ENCODE measurements at places on chromosomes 11 and 22. TPM values are rescaled to one million over a fixed set of nuclear protein-coding genes. Genes with fewer than 3 reads are reported as not detected.
A peak's percentile ranks its signal among the peaks of the same experiment; 100 is the strongest.

ZP1 gene
- not detected for total RNA-seq

DNA sequence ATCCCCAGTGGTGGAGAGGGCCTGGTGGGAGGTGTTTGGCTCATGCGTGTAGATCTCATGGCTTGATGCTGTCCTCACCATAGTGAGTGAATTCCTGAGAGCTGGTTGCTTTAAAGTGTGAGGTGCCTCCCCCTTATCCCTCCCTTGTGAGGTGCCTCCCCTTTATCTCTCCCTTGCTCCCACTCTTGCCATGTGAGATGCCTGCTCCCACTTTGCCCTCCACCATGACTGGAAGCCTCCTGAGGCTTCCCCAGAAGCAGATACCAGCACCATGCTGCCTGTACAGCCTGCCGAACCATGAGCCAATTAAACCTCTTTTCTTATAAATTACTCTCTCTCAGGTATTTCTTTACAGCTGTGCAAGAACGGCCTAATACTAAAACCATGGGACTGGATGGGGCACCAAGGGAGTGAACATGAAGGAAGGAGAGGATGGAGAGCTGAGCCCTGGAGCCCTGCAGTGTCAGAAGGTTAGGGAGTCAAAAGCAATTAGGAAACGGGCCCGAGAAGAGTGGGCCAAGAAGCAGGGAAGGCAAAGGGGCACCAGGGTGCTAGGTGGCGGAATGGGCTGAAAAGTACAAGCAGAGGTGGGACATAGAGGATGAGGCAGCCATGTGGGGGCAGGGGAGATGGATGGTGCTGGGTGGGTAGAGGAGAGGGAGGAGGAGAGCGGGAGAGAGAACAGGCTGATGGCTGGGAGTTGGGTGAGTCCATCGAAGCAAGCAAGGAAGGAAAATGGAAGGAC, 9.4 kb downstream of the IFITM10 start:
- no peak for DNase-seq

GRCh38 chr11:93526641-93527583, 16.3 kb downstream of the SMCO4 start:
- DNase-seq: no peak

- no peak for DNase-seq
Measured at GRCh38 chr11:119491753-119492510, 69.0 kb upstream of the THY1 start.

- DNase-seq: no peak
Measured at GRCh38 chr22:50677493-50678217, 5.0 kb downstream of the SHANK3 start.

GGT5 gene
- 20.5 TPM for total RNA-seq

DNA sequence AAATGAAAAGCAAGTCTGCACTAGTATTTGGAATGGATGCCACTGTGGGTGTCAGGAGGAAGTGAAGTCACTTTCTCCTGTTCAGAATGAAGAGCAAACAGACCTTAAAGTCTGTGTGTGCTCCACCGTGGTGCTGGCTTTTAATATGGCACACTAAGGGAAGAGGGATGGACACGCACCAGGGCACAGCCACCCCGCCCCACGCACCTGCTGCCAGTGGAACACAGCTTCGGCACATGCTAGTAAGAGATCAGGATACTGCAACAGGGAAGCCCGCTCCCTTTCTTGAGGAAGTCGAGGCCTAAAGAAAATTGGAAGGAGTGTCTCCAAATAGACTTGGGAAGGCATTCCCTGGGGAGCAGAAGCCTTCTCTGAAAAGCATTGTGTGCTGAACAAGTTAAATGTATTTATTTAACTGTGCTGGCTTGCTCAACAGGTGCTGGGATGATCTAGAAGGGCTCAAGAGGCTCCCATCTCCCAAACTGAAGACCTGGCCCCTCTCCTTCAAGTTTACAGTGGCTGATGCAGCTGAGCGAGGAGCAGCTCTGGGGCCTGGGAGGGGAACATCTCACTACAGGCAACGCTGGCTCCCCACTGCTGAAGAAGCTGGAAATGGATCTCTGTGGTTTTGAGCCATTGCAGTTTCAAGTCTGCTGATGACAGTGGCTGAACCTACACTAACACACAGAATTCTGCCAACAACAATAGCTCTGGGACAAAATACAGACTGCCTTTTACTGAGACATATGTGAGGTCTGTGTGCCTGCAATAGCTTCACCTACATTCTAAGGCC, 504.6 kb upstream of the B3GAT1 start:
- DNase-seq: no peak

DNA sequence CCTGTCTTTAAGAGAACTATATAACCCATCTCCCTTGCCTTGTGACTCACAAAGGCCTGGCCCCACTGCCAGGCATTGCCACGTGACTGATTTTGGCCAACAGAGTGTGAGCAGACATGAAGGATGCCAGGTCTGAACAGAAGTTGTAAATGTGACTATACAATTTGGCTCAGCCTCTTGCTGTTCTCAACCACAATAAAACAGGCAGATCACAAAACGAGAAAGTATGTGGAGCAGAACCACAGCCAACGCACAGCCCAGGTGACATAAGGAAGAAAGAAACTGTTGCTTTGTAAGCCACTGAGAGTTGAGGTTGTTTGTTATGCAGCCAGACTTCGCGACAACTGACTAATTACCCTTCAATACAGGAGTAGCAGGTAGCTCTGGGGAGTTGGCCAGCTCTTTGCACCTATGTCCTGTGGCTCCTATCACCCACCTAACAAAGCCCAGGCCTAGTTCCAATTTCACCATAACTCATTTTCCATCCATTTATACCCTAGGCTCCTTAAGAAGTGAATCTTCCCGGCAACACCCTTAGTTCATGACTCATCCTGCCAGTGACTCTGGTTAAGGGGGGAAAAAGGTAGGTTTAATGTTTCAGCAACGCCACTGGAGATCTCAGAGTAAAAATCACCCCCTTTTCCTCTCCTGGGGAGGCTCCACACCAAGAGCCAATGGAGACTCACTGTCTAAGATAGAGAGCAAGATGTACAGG, 53.7 kb downstream of the GALNT18 start:
- DNase-seq: no peak

DNA sequence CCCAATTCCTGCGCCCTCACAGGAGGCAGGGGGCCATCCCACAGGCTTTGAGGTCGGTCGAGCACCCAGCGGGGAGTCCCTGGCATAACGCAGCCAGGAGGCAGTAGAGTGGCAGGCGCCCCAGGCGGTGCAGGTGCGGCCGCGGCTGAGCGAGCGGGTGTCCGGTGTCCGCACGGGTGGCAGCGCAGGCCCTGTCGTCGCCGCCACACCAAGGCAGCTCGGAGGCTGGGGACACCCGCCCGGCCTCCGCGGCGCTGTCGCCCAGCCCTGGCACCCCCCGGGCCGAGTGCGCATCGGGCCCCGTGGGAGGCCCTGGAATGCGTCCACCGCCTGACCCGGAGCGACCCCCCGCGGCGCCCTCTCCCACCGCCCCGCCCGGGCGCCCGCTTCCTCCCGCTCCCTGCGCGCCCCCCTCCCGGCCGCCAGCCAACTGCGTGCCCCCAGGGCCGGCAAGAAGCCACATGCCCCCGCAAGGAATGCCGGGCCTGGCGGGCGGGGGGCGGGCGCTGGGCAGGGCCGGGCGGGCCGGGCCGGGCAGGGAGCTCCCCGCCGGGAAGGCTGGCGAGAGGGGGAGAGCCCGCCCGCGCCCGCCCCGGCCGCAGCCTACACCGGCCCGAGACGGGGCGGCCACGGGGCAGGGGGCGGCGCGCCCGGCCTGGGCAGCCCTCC, 33.9 kb downstream of the PRDM11 start:
- DNase-seq: peak; percentile 69

TIMP3 gene
- total RNA-seq: 4.0 TPM

ART1 gene
- total RNA-seq: 2.7 TPM

DNA sequence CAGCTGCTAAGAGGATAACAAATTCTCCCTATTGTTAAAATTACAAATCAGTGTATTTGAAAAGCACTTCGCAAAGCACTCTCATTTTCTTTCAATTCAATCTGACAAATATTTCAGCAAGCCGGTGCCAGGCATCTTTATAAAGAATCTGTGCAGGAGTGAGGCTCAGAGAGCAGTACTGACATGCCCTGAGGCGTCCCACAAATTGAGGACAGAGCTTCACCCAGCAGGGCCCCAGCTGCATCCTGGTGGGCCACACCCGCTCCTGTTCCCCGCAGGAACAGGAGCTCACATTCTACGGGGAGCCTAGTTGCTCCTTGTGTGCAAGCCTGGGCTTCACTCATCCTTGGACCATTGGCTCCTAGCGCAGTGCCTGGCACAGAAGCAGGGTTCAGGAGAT, 60.9 kb upstream of the EIF3D start:
- no peak for DNase-seq

DNA sequence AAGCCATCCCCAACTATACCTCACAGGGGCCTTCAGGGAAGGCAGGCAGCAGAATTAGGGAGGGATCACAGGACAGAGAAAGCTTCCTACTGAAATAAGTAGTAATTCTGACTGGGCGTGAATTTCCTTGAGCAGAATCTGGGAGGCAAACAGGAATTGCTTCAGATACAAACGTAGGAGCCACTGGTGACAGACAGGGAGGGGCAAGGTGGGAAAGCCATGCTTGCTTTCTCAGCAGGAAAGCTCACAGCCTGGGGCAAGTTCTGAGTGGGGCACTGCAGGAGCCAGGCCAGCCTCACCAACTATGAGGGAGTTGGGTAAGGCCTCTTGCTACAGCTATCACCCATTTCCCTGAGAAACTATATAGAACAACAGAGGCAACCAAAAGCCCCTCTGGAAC, 43.6 kb downstream of the ARHGAP32 start:
- DNase-seq: no peak

C1QTNF6 gene
- total RNA-seq: 3.7 TPM

B4GAT1 gene
- 69.3 TPM for total RNA-seq

POU2AF2 gene
- not detected for total RNA-seq

GGT1 gene
- total RNA-seq: 2.4 TPM

KCNK4 gene
- not detected for total RNA-seq

- no peak for DNase-seq
Measured at GRCh38 chr11:130159657-130160497, at the start of gene ST14. TSS of gene ST14 (plus strand) at chr11:130159782. CDS start at chr11:130159980, 198 bp downstream.

YPEL4 gene
- 2.2 TPM for total RNA-seq

- DNase-seq: no peak
Measured at GRCh38 chr11:64056213-64056785, 20.6 kb downstream of the FLRT1 start.

KCNJ4 gene
- total RNA-seq: not detected

LRRC75B gene
- total RNA-seq: 10.0 TPM

- no peak for DNase-seq
Measured at GRCh38 chr11:95606824-95607223, 182.8 kb downstream of the FAM76B start.

GRCh38 chr11:131838016-131838415, 467.6 kb downstream of the NTM start:
- DNase-seq: no peak

- DNase-seq: no peak
Measured at GRCh38 chr11:17150521-17150920, 57.3 kb downstream of the PIK3C2A start.

DNA sequence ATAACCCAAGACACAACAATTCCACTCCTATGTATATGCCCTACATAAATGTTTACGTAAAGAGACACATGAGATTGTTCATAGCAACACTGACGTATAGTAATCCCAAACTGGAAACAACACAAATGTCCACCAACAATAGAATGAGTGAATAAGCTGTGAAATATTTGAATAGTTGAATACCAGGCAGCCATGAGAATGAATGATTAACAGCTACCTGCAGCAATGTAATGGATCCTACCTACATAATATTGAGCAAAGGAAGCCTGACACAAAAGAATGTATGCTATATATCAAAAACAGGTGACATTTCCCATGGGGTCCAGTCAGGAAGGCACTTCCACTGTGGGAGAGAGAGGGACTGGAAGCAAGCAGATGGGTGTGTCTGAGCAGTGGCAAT, 92.8 kb upstream of the LINC01488 start:
- no peak for DNase-seq

DNA sequence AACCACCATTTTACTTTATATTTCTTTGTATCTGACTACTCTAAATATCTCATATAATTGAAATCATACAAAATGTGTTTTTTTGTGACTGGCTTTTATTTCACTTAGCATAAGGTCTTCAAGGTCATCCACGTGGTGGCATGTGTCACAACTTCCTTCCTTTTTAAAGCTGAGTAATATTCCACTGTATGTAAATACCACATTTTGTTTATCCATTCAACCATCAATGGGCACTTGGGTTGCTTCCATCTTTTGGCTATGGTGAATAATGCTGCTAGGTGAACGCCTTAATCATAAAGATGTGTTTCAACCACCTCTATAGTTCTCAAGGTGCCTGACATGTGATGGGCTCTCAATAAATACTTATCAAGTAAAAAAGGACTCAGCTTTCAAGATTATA, 15.5 kb downstream of the RAB30 start:
- no peak for DNase-seq

DNA sequence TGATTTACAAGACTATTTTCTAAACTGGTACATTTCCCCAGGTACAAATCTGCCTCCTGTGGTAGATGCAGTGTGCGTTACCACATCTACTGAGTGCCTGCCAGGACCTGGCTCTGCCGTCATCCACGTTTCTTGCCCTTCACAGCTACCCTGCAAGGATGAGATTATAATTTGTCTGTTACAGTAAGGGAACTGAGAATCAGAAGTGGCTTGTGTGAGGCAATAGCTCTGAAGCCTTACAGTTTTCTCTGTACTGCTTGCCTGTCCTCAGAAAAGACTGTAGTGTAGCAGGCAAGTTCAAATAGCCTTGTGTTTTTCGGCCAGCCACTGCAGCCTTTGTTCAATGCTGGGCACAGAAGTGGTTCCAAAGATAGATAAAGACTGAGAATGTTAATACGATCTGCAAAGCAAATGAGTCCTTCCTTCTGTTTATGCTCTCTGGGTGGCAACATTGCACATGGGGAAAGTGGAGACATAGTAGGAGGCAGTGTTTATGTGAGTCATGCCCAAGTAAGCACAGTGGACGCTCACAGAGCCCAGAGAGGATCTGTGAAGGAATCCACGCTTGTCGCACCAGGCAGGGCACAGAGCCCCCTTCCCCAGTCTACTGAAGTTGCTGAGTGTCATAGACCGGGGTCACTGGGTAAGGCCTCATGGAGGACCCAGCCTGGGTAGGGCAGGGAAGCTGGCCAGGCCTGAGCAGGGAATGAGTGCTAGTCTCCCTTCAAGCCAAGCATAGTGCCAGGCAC, 49.1 kb downstream of the MICAL2 start:
- DNase-seq: peak; percentile 80

DNA sequence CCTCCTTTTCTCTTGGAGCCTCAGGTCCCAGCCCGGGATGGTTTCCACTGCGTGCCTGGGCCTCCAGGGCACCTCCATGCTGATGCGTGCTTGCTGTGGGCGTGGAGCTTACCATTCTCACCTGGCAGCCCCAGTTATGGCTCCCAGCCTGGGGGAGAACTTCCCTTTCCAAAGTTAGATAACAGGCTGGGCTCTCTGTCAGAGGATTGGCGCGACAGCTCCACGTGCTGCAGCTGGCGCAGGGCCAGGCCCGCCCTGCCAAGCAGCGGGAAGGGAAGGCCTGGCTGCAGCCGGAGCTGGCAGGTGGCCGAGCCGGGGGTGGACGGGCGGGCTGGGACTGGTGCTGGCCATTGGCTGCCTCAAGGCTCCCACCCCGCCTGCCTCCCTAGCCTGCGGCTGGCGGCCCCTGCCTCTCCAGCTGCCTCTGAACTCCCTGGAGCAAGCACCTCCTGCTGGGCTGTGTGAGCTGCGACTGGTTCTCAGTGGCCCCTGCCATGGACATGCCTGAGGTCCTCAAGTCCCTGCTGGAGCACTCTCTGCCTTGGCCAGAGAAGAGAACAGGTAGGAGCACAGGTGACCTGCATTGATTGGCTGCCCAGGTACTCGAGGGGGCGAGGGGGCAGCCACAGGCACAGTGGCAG, 14.6 kb upstream of the TEF start:
- DNase-seq: peak; percentile 97
